Brain (organoid and tissue), 16 donors: ENCODE measurements at places on chromosomes 13 and 19.

- DNase-seq = no peak
These were observed 1292.9 kb downstream of the PCDH9 start for GRCh38 chr13:65937251-65937650.

DNA sequence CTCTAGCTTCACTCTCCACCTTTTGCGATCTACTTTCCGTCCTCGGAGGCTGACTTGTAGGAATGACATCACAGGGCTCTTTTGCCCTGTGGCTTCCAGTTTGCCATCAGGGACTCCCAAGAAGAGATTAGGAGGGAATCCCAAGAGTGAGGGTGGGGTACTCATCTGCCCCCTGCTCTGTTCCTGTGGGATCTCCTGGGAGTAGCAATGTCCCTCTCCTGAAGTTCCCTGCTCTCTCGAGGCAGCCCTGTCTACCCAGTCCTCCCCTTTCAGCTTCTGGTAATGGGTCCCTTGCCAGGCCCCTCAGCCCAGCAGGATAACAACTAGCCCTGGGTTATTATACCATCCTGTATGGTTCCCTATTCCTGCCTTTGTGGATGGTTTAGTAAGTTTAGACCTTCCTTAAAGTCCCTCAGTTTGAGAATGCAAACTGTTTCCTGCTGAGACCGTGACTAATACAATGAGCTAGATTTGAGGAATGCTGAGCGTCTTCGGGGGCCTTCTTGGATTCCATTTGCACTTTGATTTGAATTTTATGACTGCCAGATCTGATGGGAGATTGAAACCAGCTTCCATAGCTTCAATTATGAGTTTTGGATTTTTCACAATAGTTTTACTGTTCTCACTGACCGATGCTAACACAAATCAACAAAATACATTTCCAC, 73.7 kb upstream of the IPO5 start:
- no peak for DNase-seq

GRCh38 chr13:75771818-75772217, 135.7 kb downstream of the LMO7 start:
- no peak for DNase-seq

- DNase-seq = peak; percentile 80
These were observed 34.2 kb downstream of the TDRD3 start for GRCh38 chr13:60431108-60431700.

DNA sequence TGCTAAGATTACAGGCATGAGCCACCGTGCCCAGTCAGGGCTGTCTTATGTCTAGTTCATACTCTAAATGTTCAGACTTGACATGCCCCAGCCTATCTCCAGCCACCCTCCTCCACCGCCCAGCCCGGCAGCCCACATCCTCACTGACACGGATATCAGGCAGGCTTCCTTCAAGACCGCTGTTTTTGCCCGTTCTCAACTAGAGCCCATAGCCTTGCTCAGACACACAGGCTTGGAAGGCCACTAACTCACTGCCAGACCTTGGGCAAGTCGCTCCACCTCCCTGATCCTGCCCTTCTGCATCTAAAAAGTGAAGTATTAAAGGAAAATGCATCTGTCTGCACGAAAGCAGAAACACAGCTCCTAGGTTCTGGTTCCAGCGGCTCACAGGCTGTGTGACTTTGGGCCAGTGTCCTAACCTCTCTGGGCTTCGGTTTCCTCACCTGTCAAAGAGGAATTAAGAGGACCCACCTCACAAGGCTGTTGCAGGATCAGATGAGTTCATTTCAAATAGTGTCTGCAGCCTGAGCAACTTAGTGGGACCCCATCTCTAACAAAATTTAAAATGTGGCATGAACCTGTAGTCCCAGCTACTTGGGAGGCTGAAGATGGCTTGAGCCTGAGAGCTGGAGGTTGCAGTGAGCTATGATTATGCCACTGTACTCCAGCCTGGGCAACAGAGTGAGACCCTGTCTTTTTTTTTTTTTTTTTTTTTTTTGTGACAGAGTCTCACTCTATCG, 14.5 kb upstream of the CERS4 start:
- no peak for DNase-seq

- DNase-seq = no peak
These were observed 19.3 kb downstream of the SAFB start for GRCh38 chr19:5642204-5642603.

DNA sequence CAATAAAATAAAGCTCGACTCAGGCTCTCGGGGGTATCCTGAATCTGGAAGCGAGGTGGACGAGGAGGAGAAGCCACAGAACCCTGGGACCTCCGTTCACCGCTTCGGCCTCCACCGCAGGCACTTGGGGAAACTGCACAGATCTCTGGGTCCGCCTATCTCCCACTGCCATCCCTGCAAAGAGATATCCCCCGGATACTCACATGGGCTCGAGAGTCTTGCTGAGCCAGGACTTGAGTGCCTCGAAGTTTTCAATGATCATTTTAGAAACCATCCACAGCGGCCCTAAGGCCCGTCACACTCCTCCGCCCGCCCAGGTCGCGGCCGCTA, 589 bp downstream of the RBM26 start:
- DNase-seq = peak; percentile 23

GRCh38 chr13:63954683-63955082, 2539.0 kb upstream of the PCDH20 start:
- no peak for DNase-seq

- no peak for DNase-seq
These were observed 27.9 kb upstream of the OR10H1 start for GRCh38 chr19:15843203-15843893.

DNA sequence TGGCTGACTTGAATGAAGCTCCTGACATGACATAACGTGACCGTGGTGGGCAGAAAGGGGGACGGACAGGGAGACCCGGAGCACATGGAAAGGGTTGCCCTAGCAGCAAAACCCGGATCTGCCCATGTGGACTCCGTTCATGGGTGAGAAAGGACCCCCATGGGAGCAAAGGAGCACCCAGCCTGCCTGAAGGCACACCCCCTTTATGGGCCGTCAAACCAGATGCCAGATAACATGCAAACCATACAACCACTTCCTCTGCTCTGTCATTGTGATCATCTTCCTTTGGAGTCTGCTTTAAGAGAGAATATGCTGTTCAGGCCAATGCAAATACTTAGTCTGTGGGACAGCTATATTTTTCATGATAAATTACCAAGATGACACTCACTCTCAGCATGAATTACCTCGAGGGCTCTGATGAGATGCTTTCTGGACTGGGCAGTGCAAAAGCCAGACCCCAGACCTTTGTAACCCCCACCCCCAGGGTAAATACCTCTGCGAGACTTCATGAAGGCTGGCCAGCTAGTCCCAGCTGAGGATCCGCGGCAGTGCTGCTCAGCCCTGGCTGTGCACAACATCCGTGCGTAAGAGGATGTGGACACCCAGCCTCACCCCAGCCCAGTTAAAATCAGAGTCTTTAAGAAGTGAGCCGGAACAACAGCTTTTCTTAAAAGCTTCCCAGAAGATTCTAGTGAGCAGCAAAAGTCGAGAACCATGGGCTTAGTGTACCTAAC, 126.6 kb downstream of the USP12 start:
- no peak for DNase-seq

DNA sequence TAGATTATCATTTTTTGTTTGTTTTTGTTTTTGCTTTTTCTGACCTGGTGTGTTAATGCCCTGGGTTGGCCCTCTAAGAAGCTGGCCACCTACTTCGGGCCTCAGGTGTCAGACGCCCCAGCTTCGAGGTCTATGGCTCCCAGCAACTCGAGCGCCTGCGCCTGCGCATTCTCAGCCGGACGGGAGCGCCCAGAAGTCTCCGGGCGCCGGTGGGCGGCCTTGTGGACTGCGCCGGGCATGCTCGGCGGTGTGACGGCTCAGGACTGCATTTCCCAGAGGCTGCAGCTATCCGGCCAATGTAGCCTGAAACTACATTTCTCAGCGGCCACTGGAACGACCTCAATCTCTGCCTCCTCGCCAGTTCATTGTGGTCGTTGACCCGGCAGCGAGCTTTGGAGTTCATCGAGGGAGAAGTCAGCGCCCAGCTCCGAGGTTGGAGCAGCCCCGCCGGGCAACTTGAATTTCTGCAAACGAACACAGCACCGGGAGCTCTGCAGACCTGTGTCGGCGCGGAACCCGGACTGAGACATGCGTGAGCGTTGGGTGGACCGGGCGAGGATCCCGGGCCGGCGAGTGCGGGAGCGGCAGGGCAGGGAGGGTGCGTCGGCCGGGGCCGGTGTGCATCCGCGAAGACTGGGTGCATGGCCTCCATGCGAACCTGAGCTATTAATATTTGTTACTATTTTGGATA, at the start of gene ZNF30:
Gene ZNF30, plus strand, starts transcription at position 219 of the 691 bp plus-strand sequence. CDS start 3,045 bp downstream, outside the sequence.
- DNase-seq = peak; percentile 96

DNA sequence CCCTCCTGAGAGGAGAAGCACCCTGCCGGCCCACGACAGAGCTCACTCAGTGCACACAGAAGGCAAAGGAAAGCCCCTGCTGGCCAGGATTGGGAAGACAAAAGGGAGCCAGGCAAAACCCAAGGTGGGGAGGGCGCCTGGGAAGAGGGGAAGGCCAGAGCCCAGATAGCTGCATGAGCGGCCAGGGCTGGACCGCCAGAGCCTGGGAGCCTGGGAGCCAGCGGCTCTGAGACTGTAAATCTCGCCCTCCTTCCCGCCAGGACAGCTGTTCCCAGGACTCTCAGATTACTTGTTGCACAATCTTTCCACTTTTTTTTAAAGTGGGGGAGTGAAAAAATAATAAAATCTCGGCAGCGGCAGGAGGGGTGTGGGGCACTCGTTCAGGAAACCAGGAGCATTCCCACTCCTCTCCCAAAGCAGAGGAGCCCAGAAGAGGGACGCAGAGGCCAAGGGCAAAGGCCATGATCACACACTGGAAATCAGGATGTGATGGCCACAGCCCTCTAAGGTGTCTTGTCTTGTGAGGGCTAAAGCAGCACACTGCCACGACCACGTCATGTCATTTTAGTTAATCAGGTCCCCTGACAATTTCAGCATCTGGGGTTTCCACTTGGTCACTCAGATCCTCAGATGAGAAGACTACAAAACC, 19.6 kb upstream of the EPHX3 start:
- peak; percentile 69 for DNase-seq

DNA sequence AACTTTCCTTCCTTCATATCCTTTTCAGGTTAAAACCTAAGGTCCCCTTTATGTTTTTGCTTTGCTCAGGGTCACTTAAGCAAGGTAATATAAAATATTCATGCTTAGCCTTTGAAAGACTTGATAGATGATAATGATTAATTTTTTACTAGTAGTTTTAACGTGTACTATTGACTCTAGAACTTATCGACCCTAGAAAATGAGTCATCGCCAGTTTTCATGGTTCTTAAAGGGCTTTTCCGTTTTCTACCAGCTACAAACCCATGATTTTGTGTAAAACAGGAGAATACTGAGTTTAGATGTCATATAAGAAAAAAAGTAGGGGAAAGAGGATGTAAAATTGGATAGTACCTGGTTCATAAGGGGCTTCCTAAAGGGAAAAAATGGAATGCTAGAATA, 75.7 kb downstream of the DHRS12 start:
- DNase-seq = no peak

- peak; percentile 75 for DNase-seq
These were observed 3.0 kb upstream of the ZFP36 start for GRCh38 chr19:39403331-39404312.

DNA sequence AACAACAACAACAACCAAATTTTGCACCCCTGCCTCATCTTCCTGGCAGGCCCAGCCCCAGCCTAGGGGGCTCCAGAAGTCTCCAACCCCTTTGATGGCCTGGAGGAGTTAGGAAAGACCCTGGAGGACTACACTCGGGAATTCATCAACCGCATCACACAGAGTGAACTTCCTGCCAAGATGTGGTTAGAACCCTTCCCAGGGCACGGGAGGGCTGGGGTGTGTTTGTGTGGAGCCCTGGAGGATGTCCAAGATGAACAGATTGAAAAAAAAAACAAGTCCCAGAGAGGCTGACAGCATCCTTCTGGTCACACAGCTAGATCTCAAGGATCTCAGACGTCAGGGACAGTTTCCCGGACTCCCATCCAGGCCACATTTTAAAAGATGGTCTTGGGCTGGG, 13.3 kb downstream of the APOC1 start:
- DNase-seq = peak; percentile 31

DNA sequence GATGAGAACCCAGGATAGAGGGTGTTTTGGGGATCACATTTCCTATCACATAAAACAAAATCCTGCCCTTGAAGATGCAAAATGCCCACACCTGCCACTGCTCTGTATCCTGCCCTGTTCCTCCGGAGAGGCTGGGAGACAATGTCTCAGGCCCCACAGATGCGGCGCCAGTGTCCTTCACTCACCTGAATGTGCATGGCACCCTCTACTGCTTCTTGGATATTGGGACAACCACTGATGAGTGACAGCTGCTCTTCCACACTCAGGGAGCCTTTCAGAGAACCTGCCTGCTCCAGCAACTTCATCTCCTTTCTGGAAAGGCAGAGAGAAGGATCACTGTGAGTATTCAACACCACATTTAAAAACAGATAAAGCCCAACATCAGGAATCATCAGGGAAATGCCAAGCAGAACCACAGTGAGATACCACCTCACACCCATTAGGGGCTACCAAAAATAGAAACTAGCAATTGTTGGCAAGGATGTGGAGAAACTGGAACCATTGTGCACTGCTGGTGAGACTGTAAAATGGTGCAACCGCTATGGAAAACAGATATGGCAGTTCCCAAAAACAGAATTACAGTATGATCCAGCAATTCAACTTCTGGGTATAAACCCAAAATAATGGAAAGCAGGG, 36.4 kb downstream of the CRYL1 start:
- no peak for DNase-seq

DNA sequence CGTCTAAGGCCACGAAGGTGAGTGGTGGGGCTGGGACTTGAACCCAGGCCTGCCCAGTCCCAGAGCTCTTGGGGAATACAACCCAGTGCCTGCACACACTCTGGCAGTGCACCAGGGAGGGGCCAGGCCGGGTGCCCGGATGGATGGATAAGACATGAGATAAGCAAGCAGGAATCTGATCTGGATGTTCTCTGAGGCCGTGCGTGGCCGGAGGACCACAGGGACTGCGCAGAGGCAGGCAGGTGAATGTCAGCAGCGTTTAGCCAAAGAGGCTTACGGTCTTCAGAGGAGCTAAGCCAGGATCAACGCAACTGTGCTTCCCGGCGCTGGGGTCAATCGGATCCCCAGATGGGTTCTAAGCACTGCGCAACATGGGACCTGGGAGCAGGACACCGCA, 1.5 kb downstream of the ZNF787 start:
- DNase-seq = no peak

GRCh38 chr13:35252536-35253205, 223.8 kb downstream of the MAB21L1 start:
- no peak for DNase-seq

DNA sequence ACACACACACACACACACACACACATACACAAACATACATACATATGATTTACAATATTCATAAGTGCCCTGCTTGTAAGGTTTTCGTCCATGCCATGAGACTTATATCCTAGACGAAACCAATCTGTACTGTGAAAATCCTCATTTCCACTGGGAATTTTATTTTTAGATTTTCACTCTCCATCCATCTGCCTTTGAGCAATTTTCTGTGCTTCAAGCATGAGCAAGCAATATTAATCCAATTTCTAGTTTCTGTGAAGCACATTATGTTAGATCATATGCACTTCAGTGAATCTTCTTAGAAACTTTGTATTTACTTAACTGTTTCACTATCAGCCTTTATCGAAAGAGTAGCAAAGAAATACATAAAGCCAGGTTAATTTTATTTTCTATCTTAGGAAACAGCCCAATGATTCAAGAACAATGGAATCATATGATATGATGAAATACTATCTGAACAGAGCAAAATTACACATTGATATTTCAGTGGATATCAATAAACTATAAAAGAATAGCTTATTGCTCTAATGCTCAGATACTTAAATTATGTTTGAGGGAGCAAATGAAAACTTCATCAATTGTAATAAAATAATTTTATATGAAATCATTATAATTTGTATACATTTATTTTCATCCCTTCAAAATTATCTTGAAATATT, 1100.7 kb upstream of the MIR17HG start:
- peak; percentile 77 for DNase-seq
